Psoas muscle (tissue), 8 donors: ENCODE measurements at places on chromosomes 1 and 21.

GRCh38 chr1:173920861-173921260 is 3.7 kb upstream of the SERPINC1 start:
- H3K36me3 ChIP-seq: no peaks in the 10 kb centered on the region
- H3K4me3 ChIP-seq: no peak overlapping the region
- no peak for DNase-seq

DNA sequence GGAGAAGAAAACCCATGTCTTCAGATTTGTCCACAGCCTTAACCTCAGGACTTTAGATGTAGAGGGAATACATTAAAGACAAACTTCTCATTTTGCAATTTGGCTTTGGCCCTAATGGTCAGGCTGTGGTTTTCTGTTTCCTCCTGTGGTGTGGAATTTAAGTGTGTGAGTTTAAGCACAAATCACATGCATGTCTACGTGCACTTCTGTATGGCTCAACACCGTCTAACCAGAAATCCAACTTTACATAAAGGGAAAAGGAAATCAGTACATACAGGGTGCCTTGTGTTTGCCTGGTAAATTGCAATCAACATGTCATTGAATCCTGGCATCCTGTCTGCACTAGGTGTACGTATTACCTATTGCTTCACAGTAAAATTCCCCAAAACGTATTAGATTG is 1.2 kb upstream of the ZNF124 start:
- H3K27ac ChIP-seq: no peak overlapping the region
- no peaks in the 10 kb centered on the region for H3K36me3 ChIP-seq
- no peaks in the 10 kb centered on the region for H3K4me1 ChIP-seq
- H3K27me3 ChIP-seq: no peaks in the 10 kb centered on the region
- DNase-seq: no peak

GRCh38 chr1:178962853-178963711 is 62.6 kb upstream of the FAM20B start:
- peak overlapping the region; percentile 60 for H3K27ac ChIP-seq
- no peaks in the 10 kb centered on the region for H3K36me3 ChIP-seq
- peak; percentile 60 for DNase-seq
- H3K4me1 ChIP-seq: no peaks in the 10 kb centered on the region
- no peak overlapping the region for H3K4me3 ChIP-seq

GRCh38 chr1:214566158-214567104 is 15.0 kb upstream of the PTPN14 start:
- H3K27me3 ChIP-seq: no peaks in the 10 kb centered on the region
- H3K36me3 ChIP-seq: no peaks in the 10 kb centered on the region
- no peaks in the 10 kb centered on the region for H3K4me1 ChIP-seq
- H3K4me3 ChIP-seq: no peak overlapping the region
- DNase-seq: no peak

DNA sequence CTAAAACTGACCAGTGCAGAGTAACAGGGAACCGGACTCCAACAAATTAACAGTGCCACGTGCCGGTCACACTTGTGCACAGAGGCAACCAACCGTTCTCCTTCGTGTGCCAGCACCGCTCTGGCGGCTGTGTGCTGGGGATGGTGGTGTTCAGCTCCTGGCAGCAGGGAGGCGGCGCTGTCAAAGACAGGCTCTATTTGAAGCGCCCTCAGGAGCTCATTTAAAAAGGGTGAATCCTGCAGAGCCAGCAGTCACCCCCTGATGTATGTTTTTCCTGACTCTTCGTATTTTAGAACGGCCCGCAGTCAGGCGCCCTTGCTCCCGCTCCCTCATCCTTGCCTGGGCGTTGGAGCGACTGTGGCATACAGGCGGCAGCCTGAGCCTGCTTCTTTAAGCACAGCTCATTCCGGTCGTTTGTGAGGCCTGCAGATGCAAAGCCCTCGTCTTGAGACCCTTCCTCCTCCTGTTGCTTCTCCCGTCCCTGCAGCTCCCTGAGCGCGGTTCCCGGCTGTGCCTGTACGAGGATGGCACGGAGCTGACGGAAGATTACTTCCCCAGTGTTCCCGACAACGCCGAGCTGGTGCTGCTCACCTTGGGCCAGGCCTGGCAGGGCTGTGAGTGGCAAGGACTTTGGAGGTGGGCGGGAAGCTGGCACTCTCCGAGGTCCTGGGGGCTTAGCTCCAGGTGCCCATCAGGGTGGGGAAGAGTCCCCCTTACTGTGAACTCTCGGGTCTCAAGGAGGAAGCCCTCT is 1.1 kb downstream of the DFFB start:
- peak; percentile 21 for DNase-seq
- H3K27me3 ChIP-seq: no peaks in the 10 kb centered on the region
- no peak overlapping the region for H3K27ac ChIP-seq
- H3K4me1 ChIP-seq: peaks cover 20% of the 10 kb centered on the region

- peaks cover 21% of the 10 kb centered on the region for H3K4me1 ChIP-seq
- no peak overlapping the region for H3K27ac ChIP-seq
- H3K36me3 ChIP-seq: no peaks in the 10 kb centered on the region
- no peak for DNase-seq
- H3K4me3 ChIP-seq: no peak overlapping the region
Observed at GRCh38 chr1:158021721-158022120, 28.3 kb downstream of the KIRREL1 start.

DNA sequence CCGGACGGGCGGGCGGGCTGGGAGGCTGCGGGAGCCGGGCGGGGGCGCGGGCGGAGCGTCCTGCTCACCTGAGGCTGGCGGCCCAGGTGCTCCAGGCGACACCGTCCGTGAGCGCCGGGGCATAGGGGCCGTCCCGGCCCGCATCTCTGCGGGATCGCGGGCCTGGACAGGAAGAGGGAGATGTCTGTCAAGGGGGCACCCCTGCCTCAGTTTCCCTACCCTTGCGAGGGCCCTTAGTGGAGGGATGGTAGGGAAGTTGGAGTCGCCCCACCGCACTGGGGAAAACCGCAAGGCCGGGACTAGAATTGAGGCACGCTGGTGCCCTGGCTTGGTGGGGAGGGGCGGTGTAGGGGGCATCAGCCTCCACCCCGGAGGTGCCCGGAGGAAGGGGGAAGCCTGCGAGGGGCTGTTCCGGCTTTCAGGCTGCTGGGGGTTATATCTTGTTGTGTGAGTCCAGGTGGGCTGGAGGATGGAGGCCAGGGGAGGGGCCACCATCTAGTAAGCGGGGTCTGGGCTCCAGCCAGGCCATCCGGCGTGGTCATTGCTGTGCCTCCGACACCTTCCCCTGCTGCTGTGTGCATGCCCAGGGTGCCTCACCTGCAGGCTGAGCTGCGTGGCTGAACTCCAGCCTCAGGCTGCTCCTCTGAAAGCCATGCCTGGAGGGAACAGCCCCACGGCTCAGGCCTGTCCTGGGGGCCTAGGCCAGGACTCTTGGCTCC is 580 bp downstream of the VWA1 start:
- peaks cover 18% of the 10 kb centered on the region for H3K4me1 ChIP-seq
- H3K27me3 ChIP-seq: no peaks in the 10 kb centered on the region
- DNase-seq: no peak
- peak overlapping the region; percentile 75 for H3K27ac ChIP-seq
- H3K36me3 ChIP-seq: no peaks in the 10 kb centered on the region

- H3K4me1 ChIP-seq: peaks cover 3% of the 10 kb centered on the region
- H3K27me3 ChIP-seq: no peaks in the 10 kb centered on the region
- no peaks in the 10 kb centered on the region for H3K36me3 ChIP-seq
- DNase-seq: no peak
- no peak overlapping the region for H3K27ac ChIP-seq
Observed at GRCh38 chr21:32733356-32733755, 5.5 kb upstream of the SYNJ1 start.

DNA sequence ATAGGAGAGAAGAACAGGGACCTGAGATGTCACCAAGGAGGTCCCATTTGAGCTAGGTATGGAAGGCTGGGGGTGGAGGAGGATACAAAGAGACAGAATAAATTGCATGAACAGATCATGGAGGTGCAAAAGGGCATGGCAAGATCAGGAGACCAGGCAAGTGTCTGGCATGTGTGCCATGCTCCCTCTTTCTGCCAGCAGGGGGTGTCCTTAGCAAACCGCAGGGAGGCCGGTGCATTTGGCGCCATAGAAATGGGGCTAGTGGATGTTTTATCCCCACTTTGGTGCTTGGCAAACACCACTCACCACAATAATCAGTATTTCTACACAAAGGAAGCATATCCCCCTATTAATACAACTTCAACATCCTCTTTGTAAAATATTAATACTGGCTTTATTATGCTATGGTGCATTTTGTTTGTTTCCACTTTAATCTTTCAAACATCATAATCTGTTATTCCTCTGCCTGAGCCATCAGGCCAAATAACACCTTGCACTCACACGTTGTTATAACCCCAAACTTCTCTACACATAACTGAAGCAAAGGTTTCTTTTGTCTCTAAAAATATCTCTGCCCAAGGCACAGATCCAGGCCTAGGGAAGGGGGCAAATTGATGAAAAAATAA is 25.9 kb downstream of the S100A6 start:
- H3K4me1 ChIP-seq: peaks cover 14% of the 10 kb centered on the region
- no peaks in the 10 kb centered on the region for H3K27me3 ChIP-seq
- DNase-seq: peak; percentile 63
- no peak overlapping the region for H3K4me3 ChIP-seq

DNA sequence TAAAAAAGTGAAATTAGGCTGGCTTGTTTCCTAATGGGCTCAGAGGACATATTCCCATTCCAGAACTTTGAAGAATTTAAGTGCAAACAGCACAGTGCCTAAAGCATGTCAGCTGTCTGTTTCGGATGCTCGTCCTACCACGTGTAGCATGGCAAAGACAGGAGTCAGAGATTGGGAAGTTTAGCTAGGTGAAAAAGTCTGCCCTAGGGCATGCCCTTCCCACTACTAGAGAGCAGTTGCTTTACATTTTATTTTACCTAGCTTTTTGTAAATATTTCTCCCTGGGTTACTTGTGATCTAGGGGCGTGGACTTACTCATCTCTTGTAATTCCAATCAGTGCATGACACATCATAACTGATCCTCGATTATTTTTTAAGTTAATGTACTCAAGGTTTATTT is 111.1 kb downstream of the LMO4 start:
- no peaks in the 10 kb centered on the region for H3K4me1 ChIP-seq
- DNase-seq: no peak
- H3K36me3 ChIP-seq: no peaks in the 10 kb centered on the region

DNA sequence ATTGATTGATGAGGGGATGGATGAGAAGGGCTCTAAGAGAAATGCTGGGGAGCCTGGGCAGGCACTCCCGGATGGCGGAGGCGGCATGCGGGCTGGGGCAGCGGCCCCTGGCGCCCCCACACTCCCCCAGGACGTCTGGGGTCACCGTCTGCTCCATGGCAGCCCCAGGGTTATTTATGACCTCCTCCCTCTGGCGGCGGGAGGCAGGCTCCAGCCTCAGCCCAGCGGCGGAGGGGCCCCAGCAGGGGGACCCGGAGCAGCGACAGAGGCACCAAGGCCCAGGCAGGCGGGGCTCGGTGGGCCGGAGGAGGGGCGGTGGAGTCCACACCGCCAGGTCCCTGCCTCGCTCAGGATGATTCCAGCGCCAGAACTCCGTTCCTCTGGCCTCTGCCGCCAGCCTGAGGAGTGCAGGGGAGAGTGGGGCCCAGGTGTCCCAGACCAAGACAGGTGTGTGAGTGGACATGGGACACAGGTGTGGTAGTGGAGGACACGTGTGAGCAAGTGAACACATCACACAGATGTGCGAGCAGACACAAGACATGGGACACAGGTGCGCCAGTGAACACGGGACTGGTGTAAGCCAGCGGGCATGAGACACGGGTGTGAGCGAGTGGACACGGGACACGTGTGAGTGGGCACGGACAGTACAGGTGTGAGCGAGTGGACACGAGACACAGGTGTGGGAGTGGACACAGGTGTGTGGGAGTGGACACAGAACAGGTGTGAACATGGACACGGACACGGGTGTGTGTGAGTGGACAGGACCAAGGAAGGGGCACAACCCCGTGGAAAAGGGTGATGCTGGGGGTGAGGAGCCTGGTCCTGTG is 2.5 kb upstream of the SAMD11 start:
- H3K27me3 ChIP-seq: peaks cover 69% of the 10 kb centered on the region
- peak; percentile 85 for DNase-seq
- no peaks in the 10 kb centered on the region for H3K36me3 ChIP-seq
- H3K4me3 ChIP-seq: no peak overlapping the region

DNA sequence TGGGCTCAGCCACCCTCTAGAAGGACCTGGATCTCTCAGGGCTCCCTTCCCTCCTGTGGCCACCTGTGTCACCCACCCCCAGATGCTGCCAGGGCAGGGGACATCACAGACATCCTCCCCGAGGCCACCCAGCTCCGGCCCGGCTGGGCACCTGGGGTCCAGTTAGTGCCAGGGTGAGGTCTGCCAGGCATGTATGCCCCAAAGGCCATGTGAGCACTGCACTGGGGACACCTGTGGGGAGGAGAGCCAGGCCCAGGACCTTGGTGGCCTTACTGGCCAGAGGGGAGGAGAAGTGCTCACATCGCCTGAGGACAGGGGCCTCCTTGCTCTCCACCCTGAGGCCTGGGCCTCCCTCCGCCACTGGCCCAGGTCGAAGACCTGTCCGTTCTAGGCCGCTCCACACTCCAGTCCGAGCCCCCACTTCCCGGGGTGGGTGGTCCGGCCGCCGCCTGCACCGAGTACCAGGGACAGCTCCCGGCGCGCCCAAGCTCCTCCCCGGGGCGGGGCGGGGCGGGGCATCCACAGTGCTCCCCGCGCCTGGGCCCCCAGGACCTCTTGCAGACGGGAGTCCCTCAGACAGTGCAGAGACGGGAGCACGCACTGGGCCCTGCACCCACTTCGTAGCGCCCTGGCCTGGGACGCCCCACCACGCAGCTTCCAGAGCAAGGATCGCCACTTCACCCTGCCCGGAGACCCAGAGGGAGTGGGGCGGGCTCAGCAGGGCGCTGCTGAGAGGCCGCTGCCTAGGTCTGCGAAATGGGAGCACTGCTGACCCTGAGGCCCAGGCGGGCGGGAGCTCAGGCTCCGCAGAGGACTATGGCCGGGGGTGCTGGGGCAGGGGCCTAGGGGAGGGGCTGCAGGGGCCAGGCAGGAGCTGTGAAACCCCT is 34.3 kb upstream of the CCDC27 start:
- no peaks in the 10 kb centered on the region for H3K36me3 ChIP-seq
- H3K27ac ChIP-seq: no peak overlapping the region
- DNase-seq: no peak
- H3K4me3 ChIP-seq: no peak overlapping the region
- no peaks in the 10 kb centered on the region for H3K27me3 ChIP-seq

DNA sequence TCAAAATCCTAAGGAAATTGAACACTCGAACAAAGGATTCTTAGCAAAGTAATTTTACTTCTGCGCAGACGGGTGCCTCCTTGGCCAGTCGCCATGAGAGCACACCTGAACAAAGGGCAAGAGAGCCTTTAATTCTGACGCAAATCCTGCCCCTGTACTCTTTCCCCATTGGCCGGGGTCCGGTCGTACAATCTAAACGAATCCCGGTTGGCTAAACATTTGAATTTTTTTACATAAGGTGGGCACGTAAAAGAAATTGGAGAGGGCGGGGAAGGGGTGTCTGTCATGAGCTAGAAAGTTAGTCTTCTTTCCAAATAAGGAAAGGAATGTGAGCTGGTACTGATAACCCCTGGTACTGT is 8.2 kb upstream of the IL22RA1 start:
- no peak overlapping the region for H3K27ac ChIP-seq
- no peaks in the 10 kb centered on the region for H3K36me3 ChIP-seq
- no peaks in the 10 kb centered on the region for H3K27me3 ChIP-seq
- no peak for DNase-seq
